ENCODE measurements at places on chromosomes 6 and 20. TPM values are rescaled to one million over a fixed set of nuclear protein-coding genes. Genes with fewer than 3 reads are reported as not detected.

DNA sequence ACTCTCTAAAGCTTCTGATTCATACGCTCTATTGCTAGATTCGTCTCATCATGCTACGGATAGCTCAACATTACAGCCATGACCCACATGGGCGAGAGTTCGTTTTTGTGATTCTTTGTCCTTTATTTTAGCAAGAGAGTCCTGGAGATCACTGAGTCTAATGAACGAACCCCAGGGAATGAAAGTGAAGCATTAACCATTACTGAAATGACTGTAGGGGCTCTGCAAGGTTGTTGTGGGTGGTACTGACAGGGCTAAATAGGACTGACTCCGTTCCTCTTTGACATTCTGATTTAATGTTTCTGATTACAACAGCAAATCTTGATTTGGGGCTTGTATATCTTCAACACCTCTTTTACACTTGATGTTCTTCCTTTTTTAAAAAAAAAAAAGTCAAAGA lies 13.7 kb upstream of the RTF2 start:
- no peak overlapping the region for H3K27ac ChIP-seq
- H3K4me3 ChIP-seq = no peak overlapping the region
- no peaks in the 10 kb centered on the region for H3K36me3 ChIP-seq
- H3K27me3 ChIP-seq = no peaks in the 10 kb centered on the region
- no peaks in the 10 kb centered on the region for H3K4me1 ChIP-seq

GRCh38 chr6:140090871-140091270 lies 716.4 kb upstream of the CITED2 start:
- H3K4me3 ChIP-seq = no peak overlapping the region
- H3K27ac ChIP-seq = no peak overlapping the region
- H3K4me1 ChIP-seq = no peaks in the 10 kb centered on the region

DNA sequence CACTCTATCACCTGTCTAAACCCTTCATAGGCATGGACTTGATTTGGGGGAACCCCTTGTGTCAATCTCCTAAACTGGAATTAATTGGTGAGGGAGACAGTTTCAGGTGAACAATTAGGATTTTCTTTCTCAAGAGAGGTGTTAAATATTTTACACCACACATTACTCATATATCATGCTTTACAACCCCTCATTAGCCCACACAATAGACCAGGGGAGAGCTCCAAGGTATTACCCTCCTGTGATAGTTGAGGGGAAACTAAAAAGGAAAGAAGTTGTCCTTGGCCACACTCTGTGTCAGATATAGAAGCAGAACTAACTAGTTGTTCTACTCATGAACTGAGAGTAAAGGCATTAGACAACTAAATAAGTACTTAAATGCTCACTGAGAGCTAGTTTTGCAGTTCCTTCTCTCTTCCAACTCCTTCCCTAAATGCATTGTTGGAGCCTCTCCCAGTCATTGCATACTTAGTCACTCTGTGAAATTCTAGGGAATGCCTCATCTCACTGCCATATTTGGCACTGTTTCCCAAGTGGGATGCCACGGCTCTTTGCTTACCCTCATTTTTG lies 183.7 kb upstream of the CEP162 start:
- no peaks in the 10 kb centered on the region for H3K4me1 ChIP-seq
- H3K36me3 ChIP-seq = no peaks in the 10 kb centered on the region
- H3K27me3 ChIP-seq = peaks cover 14% of the 10 kb centered on the region
- no peak overlapping the region for H3K4me3 ChIP-seq
- no peak for DNase-seq

- no peaks in the 10 kb centered on the region for H3K36me3 ChIP-seq
- H3K27me3 ChIP-seq = no peaks in the 10 kb centered on the region
- H3K4me3 ChIP-seq = no peak overlapping the region
- peaks cover 4% of the 10 kb centered on the region for H3K4me1 ChIP-seq
Observed at GRCh38 chr6:57247603-57248002, 25.5 kb upstream of the RAB23 start.

- H3K36me3 ChIP-seq = no peaks in the 10 kb centered on the region
- no peak for DNase-seq
- no peak overlapping the region for H3K27ac ChIP-seq
- no peaks in the 10 kb centered on the region for H3K27me3 ChIP-seq
- peaks cover 6% of the 10 kb centered on the region for H3K4me1 ChIP-seq
- H3K4me3 ChIP-seq = no peak overlapping the region
Observed at GRCh38 chr6:45712786-45713185, 302.9 kb downstream of the CLIC5 start.

DNA sequence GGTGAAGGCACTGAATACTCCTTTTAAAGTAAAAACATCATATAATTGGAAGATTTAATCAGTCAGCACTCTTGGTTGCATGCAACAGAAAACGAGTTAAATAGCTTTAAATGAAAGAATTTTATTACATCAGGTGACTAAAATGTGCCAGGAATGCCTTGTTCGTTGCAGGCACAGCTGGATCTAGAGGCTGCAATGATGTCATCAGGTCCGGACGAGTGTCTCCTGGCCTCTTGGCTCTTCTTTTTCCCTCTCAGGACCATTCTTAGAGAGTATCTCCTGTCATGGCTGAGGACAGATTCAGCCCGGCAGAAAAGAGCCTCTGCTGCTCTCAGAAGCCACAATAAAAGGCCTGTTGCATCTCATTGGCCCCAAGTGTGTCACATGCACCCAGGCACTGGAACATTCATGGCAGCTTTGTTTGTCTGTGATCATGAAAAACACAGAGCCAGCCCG lies 510.7 kb upstream of the SULF2 start:
- no peaks in the 10 kb centered on the region for H3K27me3 ChIP-seq
- H3K4me1 ChIP-seq = peaks cover 20% of the 10 kb centered on the region
- no peak overlapping the region for H3K4me3 ChIP-seq
- DNase-seq = peak; percentile 40
- H3K36me3 ChIP-seq = no peaks in the 10 kb centered on the region
- peak overlapping the region; percentile 68 for H3K27ac ChIP-seq

DNA sequence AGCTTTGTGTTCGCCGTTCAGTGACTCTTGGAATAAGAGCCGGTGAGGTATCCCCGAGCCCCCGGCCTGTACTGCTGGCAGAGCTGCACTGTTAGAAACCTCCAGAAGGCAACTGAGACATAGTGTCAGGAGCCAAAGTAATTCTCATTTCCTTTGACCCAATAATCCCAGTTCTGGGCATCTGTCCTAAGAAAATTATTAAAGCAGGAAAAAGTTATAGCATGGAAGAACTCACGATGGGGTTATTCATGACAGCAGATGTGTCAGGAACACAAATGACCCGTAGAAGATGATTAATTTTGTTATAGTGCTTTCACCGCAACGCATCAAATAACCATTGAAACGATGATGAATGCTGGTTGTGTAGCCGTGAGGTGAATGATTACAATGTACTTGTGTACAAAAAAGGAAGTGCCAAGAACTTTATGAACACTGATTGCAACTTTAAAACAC lies 20.3 kb downstream of the CYP21A2 start:
- H3K36me3 ChIP-seq = no peaks in the 10 kb centered on the region
- no peaks in the 10 kb centered on the region for H3K27me3 ChIP-seq
- H3K4me3 ChIP-seq = no peak overlapping the region

DNA sequence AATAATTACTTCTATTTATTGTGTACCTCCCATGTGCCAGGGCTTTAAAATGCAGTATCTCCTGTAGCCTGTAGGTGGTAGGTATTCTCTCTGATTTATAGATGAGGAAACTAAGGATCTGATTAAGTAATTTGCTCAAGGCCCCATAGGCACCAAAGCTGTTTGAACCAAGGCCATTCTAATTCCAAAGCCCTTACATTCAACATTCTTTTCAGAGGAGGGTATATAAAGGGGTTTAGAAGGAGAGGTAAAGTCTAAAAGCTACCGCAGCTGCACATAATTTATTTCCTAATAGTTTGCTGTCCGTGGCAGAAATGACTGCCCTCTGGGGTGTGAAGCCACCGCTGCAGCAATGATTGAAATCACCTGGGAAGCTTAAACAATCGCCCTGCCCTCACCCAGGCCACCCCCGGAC lies 95.0 kb upstream of the FAM8A1 start:
- no peak for DNase-seq
- peaks cover 9% of the 10 kb centered on the region for H3K4me1 ChIP-seq
- no peaks in the 10 kb centered on the region for H3K27me3 ChIP-seq
- H3K4me3 ChIP-seq = no peak overlapping the region
- no peak overlapping the region for H3K27ac ChIP-seq

DNA sequence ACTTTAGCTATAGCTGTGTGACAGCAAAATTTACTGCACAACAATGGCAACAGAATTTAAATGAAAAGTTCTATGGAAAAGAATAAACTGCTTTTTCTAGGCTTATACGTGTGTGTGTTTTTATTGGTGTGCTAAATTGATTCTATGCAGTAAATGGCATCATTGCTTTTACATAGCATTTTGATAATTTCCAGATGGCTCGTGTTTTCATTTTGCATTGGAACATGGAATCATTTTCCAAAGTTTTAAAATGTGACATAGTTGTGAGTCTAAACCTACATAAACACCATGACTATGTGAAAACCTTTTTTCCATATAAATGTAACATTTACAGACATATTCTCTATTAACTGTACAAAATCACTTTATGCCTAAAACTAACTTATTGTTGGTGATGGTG lies 127.8 kb downstream of the SIM1 start:
- peak overlapping the region; percentile 38 for H3K27ac ChIP-seq
- H3K27me3 ChIP-seq = no peaks in the 10 kb centered on the region
- no peak for DNase-seq
- H3K4me1 ChIP-seq = no peaks in the 10 kb centered on the region
- no peaks in the 10 kb centered on the region for H3K36me3 ChIP-seq
- no peak overlapping the region for H3K4me3 ChIP-seq

GRCh38 chr20:24823176-24823784 lies 125.8 kb upstream of the CST7 start:
- H3K4me3 ChIP-seq = no peak overlapping the region
- H3K27ac ChIP-seq = no peak overlapping the region
- no peaks in the 10 kb centered on the region for H3K36me3 ChIP-seq
- no peak for DNase-seq
- no peaks in the 10 kb centered on the region for H3K27me3 ChIP-seq
- H3K4me1 ChIP-seq = no peaks in the 10 kb centered on the region

- H3K36me3 ChIP-seq = no peaks in the 10 kb centered on the region
- no peak for DNase-seq
- no peaks in the 10 kb centered on the region for H3K4me1 ChIP-seq
- H3K27me3 ChIP-seq = peaks cover 3% of the 10 kb centered on the region
Observed at GRCh38 chr6:33143113-33143770, 49.0 kb downstream of the COL11A2 start.

- no peak overlapping the region for H3K27ac ChIP-seq
- H3K4me3 ChIP-seq = no peak overlapping the region
- no peaks in the 10 kb centered on the region for H3K36me3 ChIP-seq
- no peak for DNase-seq
Observed at GRCh38 chr6:157253699-157254098, 69.6 kb downstream of the TMEM242 start.

- peaks cover 7% of the 10 kb centered on the region for H3K4me1 ChIP-seq
- H3K36me3 ChIP-seq = no peaks in the 10 kb centered on the region
- DNase-seq = no peak
- no peak overlapping the region for H3K27ac ChIP-seq
Observed at GRCh38 chr20:1317545-1318255, 11.2 kb downstream of the SDCBP2 start.

- H3K4me1 ChIP-seq = peaks cover 16% of the 10 kb centered on the region
- H3K36me3 ChIP-seq = no peaks in the 10 kb centered on the region
- H3K4me3 ChIP-seq = no peak overlapping the region
- peak; percentile 34 for DNase-seq
- peak overlapping the region; percentile 86 for H3K27ac ChIP-seq
Observed at GRCh38 chr20:13336308-13337089, 115.4 kb downstream of the ISM1 start.

- no peaks in the 10 kb centered on the region for H3K36me3 ChIP-seq
- no peaks in the 10 kb centered on the region for H3K27me3 ChIP-seq
- no peak overlapping the region for H3K27ac ChIP-seq
- no peaks in the 10 kb centered on the region for H3K4me1 ChIP-seq
- H3K4me3 ChIP-seq = no peak overlapping the region
- DNase-seq = no peak
Observed at GRCh38 chr20:20489054-20489453, 121.2 kb downstream of the INSM1 start.

- H3K36me3 ChIP-seq = no peaks in the 10 kb centered on the region
- no peak overlapping the region for H3K27ac ChIP-seq
- no peaks in the 10 kb centered on the region for H3K4me1 ChIP-seq
- no peak for DNase-seq
- no peak overlapping the region for H3K4me3 ChIP-seq
Observed at GRCh38 chr6:37456816-37457560, 24.0 kb downstream of the CMTR1 start.

GRCh38 chr6:67775333-67775732 lies 859.7 kb upstream of the ADGRB3 start:
- no peaks in the 10 kb centered on the region for H3K4me1 ChIP-seq
- no peaks in the 10 kb centered on the region for H3K27me3 ChIP-seq
- H3K36me3 ChIP-seq = no peaks in the 10 kb centered on the region
- no peak overlapping the region for H3K27ac ChIP-seq
- no peak for DNase-seq

- no peak for DNase-seq
- no peaks in the 10 kb centered on the region for H3K36me3 ChIP-seq
- no peak overlapping the region for H3K27ac ChIP-seq
- H3K4me3 ChIP-seq = no peak overlapping the region
- H3K27me3 ChIP-seq = no peaks in the 10 kb centered on the region
- H3K4me1 ChIP-seq = no peaks in the 10 kb centered on the region
Observed at GRCh38 chr20:21229163-21229562, 74.0 kb upstream of the XRN2 start.

DNA sequence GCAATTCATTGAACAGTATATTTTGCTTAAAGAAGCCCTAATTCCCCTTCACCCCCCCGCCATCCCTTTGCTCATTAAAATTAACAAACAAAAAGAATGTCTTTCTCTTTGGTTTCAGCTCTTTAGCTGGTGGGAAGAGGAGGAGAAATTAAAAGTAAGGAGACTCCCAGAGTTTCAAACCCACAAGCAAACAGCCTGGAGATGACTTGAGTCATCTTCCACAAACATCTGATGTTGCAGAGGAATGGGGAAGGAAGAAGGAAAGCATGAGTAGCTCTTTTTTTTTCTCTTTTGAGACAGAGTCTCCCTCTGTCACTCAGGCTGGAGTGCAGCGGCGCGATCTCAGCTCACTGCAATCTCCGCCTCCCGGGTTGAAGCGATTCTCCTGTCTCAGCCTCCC lies 189.6 kb downstream of the ADAT2 start:
- no peaks in the 10 kb centered on the region for H3K27me3 ChIP-seq
- no peak for DNase-seq
- no peaks in the 10 kb centered on the region for H3K36me3 ChIP-seq
- H3K27ac ChIP-seq = no peak overlapping the region

DNA sequence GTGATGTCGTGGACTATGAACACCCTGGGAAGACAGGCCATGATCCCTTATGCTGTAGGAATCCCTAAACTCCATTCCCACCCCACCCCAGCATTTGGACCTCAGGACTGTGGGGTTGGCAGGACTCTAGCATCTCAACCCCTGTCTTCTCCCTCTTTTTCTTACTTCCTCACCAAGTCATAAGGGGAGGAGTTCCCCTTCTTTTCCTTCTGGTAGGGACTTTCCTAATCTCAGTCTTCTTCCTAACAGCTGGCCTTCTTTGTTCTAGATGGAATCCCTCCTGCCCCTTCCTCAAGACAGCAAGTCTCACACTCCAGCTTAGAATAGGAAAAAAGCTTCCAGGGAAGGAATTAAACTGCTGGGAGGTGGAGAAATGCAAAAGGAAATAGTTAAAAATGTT lies 2.3 kb upstream of the SIRPB2 start:
- H3K27me3 ChIP-seq = peaks cover 17% of the 10 kb centered on the region
- DNase-seq = no peak
- H3K4me3 ChIP-seq = no peak overlapping the region
- H3K36me3 ChIP-seq = no peaks in the 10 kb centered on the region
- no peak overlapping the region for H3K27ac ChIP-seq

PLCB1 gene
- polyA plus RNA-seq = 6.7 TPM

AGER gene
- polyA plus RNA-seq = 21.2 TPM

GGTLC1 gene
- not detected for polyA plus RNA-seq

RBPJL gene
- not detected for polyA plus RNA-seq

CCDC170 gene
- polyA plus RNA-seq = 1.2 TPM

SLC4A11 gene
- polyA plus RNA-seq = 1.3 TPM

C20orf144 gene
- 0.46 TPM for polyA plus RNA-seq

ENPP1 gene
- polyA plus RNA-seq = 74.7 TPM
